ENCODE measurements at places on chromosomes 2 and 18. TPM values are rescaled to one million over a fixed set of nuclear protein-coding genes. Genes with fewer than 3 reads are reported as not detected.

Gene ABCG8
- total RNA-seq, result not detected

Gene IMMT
- total RNA-seq, result 70.1 TPM

Gene CD207
- not detected for total RNA-seq

Gene LYPD6
- 0.82 TPM for total RNA-seq

Gene DSG4
- not detected for total RNA-seq

Gene UGT1A7
- 0.12 TPM for total RNA-seq

Gene IL36G
- not detected for total RNA-seq

Gene SERPINB12
- total RNA-seq, result not detected

Gene IL1B
- not detected for total RNA-seq

Gene ZNF385B
- 0.25 TPM for total RNA-seq

Gene EFEMP1
- 9.5 TPM for total RNA-seq

Gene PTH2R
- not detected for total RNA-seq

Gene AGXT
- total RNA-seq, result not detected
